ENCODE measurements at places on chromosomes 1 and 21. TPM values are rescaled to one million over a fixed set of nuclear protein-coding genes. Genes with fewer than 3 reads are reported as not detected.

GRCh38 chr1:26274801-26275425 is 5.0 kb upstream of the SH3BGRL3 start:
- DNase-seq = no peak

GRCh38 chr1:19757641-19758040 is 42.1 kb downstream of the TMCO4 start:
- no peak for DNase-seq

DNA sequence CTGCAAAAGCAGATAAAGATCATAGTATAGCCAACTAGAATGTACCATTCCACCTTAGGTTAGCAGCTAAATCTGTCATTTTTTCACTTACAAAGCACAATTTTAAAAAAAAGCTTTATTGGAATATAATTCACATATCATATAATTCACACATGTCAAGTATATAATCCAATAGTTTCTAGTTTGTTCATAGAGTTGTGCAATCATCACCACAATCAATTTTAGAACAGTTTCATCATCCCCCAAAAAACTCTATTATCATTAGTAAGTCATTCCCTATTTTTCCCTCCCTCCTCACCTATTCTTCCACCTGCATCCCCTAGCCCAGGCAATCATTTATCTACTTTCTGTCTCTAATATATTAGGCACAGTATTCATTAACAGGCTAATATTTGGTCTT is 32.0 kb upstream of the INSL5 start:
- no peak for DNase-seq

GRCh38 chr1:158310623-158311022 is 20.7 kb downstream of the CD1B start:
- no peak for DNase-seq

DNA sequence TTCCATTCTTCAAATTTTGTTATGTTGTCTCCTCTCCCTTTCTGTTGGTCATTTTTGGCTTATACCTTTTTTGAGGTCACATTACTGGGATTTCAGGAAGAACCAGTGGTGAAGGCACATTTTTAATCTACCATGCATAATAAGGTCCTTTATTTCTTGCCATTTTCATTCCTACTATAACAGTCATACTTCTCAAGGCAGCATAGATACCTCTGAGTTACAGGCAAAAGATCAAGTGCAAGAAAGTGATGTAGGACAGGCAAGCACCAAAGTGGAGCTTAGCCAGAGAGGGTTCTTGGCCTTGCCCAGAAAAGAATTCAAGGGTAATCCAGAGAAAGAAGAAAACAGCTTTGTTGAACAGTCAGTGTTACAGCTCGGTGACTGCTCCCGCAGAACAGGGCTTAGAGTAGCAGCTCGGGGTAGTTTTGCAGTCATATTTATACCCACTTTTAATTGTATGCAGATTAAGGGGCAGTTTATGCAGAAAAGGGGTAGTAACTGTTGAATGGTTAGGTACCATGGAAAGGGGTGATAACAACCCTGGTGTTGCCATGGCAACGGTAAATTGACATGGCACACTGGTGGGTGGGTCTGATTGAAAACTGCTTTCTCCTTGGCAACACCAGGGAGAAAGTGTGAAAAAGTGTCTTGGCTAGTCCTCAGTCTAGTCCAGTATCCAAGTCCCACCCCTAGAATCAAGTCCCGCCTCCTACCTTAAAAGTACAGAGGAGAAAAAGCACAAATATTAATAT is 39.6 kb upstream of the DOCK7 start:
- DNase-seq = no peak

GRCh38 chr21:37463083-37463801 is 96.7 kb downstream of the DYRK1A start:
- DNase-seq = no peak

- no peak for DNase-seq
Measured at GRCh38 chr1:203871114-203871880, 9.9 kb downstream of the SNRPE start.

DNA sequence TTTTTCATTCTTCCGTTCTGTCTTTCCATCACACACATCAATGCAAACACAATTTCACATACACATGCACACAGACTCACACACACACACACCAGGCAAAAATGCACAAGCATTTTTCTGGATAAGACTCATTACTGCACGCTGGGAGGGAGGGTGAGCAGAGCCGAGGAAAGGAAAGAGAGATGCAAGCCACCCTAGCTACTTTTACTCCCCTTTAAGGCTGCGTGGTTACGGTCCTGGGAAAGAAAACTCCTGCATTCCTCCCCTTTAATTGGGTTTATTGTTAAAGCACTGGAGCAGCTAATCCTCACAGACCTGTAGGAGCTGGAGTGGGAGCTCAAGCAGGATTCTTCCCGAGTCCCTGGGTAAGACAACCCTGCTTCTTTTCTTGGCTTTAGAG is at the start of gene CAMK1G:
CAMK1G (plus strand) TSS at position 307 of the 400 bp plus-strand sequence. CDS start 11,270 bp downstream, outside the sequence.
- no peak for DNase-seq

DNA sequence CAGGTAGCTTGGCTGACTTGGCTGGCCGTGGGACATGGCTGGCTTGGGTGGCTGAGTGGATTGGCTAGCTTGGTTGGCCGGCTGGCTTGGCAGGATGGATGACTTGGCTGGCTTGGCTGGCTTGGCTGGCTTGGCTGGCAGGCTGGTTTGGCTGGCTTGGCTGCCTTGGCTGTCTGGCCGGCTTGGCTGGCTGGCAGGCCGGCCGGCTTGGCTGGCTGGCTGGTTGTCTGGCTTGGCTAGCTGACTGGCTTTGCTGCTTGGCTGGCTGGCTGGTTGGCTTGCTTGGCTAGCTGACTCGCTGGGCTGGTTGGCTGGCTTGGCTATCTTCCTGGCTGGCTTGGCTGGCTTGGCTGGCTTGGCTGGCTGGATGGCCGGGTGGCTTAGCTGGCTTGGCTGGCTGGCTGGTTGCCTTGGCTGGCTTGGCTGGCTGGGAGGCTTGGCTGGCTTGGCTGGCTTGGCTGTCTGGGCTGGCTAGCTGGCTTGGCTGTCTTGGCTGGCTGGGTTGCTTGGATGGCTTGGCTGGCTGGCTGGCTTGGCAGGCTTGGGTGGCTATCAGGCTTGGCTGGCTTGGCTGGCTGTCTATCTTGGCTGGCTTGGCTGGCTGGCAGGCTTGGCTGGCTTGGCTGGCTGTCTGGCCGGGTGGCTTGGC is 129.7 kb upstream of the FAM72C start:
- peak; percentile 66 for DNase-seq

DNA sequence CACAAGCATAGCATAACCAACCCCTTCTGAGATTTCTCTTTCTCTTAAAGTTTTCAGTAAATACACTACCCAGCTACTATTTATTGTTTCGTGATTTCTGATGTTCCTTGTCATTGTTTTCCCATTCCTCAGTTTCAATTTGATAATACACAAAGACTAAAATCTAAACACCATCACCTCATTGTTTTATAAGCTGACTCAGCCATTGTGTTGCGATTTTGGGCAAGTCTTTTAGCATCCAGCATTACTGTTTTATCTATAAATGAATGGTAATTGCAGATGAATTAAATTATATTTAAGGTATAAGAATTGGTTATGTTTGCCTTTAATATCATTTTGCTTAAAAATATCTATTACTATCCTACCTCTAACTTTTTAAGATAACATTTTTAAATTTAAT is 1308.5 kb downstream of the PLA2G4A start:
- DNase-seq = no peak

DNA sequence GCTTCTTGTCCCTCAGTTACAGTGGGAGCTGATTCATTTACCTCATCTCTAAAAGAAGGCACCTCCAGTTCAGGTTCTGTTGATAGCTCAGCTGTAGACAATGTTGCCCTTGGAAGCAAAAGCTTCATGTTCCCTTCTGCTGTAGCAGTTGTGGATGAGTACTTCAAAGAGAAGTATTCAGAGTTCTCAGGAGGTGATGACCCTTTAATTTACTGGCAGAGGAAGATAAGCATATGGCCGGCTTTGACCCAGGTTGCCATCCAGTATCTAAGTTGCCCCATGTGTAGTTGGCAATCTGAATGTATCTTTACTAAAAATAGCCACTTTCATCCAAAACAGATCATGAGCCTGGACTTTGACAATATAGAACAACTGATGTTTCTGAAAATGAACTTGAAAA is 4.5 kb downstream of the ZBED6 start:
- no peak for DNase-seq

CDK18 gene
- 5.9 TPM for total RNA-seq

MAEL gene
- not detected for total RNA-seq

TCEA3 gene
- 19.2 TPM for total RNA-seq

RGS1 gene
- total RNA-seq = 12.0 TPM

MAN1C1 gene
- 8.8 TPM for total RNA-seq

CD5L gene
- total RNA-seq = not detected

All from activated naive CD4-positive, alpha-beta T cell treated with anti-CD3 and anti-CD28 coated beads, Interleukin-2, amount 50 U/mL, for 72 hours (primary cell).